Activated CD4-positive, alpha-beta T cell treated with anti-CD3 and anti-CD28 coated beads, Interleukin-2, Interleukin-4, amounts not matched to agents 100 ng/mL and 50 ng/mL, durations not matched to agents 16 hours and 8 hours (primary cell): ENCODE measurements at places on chromosomes 7 and 10.
A peak's percentile ranks its signal among the peaks of the same experiment; 100 is the strongest.

GRCh38 chr7:143382791-143383641 is 1.9 kb downstream of the ZYX start:
- no peak for DNase-seq

GRCh38 chr7:103504505-103505135 is 58.6 kb upstream of the SLC26A5 start:
- no peak for DNase-seq

- peak; percentile 74 for DNase-seq
Observed at GRCh38 chr10:8048281-8049008, 6.0 kb upstream of the GATA3 start.

GRCh38 chr10:6512182-6512581 is 67.9 kb downstream of the PRKCQ start:
- no peak for DNase-seq

- DNase-seq: no peak
Observed at GRCh38 chr10:37220866-37221265, 95.5 kb downstream of the ANKRD30A start.

DNA sequence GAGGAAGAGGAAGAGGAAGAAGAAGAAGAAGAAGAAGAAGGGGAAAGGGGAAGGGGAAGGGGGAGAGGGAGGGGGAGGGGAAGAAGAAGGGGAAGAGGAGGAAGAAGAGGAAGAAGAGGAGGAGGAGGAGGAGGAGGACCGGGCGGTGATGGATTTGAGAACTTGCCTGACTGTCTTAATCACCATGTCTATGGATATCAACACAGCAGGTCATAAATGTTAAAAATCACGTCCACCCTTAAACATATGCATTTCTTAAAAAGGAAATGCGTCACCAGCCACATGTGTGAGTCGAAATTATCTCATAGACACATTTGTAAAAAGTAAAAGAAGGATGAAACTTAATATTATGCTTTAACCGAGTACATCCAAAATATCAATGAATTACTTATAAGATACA is 42.1 kb upstream of the INSIG1 start:
- no peak for DNase-seq

DNA sequence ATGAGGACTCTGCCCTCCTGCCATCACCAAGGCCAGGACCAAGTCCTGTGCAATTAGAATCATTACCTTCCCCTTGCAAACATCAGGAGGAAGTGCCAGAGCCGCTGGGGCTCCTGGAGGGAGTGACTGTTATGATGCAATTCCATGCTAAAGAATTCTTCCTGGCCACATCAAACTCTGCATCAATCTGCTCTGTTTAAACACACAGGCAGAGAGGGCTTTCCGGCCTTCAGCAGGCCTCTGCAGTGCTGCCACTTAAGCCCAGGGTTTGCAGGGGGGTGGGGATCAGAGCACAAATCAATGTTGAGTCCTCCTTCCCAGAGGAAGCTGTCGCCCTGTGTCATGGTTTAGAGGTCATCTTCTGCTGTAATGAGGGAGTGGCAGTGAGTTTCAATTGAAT is 58.1 kb downstream of the CTBP2 start:
- no peak for DNase-seq

DNA sequence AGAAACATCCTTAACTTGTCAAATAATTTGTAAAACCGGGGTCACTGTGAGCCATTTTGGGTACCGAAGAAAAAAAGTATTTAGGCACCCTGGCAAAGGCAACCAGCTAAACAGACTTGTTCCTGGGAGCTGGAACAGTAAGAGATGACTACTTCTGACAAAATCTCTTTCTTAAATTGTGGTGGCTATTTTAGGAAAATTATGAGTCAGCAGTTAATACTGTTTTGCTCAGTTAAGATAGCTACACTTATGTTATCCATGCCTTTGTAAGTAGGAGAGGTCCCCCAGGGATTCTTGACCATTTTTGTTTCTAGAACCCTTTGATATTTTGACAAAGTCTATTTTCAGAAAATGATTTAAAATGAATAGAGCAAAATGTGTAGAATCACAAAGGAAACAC is 68.7 kb downstream of the TAX1BP1 start:
- DNase-seq: no peak

DNA sequence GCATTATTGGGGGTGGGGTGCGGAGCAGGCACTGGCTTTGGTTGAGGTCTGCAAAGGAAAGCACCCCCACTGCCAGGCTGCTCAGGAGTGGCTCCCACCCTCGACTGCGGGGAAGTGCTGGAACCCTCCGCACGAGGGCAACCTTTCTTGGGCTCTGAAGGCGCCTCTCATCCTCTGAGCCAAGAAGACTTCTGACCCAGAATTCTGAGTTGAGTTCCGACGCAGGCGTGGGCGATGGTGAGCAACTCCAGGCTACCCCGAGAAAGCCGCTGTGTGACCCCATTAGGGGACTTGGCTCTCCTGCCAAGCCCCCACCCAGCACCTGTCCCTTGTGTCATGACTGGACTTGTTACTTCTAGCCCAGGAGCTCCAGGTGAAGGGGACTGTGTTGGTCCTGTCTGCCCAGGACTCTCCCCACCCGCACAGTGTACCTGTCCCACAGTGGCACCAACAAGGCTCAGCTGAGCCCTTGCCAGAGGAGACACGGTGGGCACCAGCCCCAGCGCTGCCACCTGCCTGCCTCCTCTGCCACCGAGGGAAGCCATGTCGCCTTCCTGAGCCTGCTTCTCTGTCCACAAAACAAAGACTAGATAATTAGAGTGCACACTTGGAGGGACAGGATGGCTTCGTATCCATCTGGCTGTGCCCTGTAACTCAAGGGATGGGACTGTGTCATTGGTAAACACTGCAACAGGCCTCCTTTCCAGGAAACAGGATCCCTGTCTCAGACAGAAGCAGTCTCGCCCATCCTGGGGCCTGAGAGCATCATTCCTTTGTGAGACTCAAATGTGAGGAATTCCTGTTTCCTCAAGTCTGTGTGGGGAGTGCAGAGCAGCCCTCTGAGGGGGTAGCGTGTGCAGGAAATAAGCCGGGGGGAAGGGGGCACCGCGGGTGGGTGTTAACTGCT is 128.8 kb downstream of the LHPP start:
- DNase-seq: no peak

- DNase-seq: no peak
Observed at GRCh38 chr10:3893901-3894563, 109.0 kb upstream of the KLF6 start.

DNA sequence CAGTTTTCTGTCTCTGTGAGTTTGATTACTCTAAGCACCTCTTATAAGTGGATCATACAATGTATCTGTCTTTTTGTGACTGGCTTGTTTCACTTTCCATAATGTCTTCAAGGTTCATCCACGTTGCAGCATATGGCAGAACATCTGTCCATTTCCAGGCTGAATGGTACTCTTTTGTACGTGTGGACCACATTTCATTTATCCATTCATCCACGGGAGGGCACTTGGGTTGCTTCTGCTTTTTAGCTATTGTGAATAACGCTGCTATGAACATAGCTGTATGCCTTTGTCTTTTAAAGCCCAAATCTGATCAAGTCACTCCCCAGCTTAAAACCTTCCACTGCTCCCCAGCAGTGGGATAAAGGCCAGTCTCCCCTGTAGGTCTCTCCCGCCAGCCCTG is 31.5 kb downstream of the EGFR start:
- no peak for DNase-seq

GRCh38 chr10:80646366-80646765 is 108.7 kb downstream of the SH2D4B start:
- no peak for DNase-seq

DNA sequence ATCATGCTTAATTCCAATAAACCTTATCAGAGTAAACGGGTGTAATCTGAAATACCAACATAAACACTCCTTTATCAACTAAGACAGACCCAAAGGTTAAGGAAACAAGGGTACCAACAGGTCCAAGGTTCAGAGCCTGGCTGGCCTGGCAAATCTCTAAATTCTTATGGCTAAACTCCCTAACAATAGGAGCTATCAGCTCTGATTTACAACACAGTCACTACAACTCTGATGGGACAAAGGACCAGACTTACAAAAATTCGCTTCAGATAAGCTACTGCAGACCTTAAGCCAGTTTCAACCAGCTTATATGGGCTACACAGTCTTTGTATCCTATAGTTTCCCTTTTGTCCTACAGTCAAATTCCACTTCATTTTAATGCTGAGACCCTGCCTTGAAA is 381.9 kb downstream of the ZWINT start:
- no peak for DNase-seq

- DNase-seq: no peak
Observed at GRCh38 chr10:22807238-22807637, 92.9 kb upstream of the PIP4K2A start.

DNA sequence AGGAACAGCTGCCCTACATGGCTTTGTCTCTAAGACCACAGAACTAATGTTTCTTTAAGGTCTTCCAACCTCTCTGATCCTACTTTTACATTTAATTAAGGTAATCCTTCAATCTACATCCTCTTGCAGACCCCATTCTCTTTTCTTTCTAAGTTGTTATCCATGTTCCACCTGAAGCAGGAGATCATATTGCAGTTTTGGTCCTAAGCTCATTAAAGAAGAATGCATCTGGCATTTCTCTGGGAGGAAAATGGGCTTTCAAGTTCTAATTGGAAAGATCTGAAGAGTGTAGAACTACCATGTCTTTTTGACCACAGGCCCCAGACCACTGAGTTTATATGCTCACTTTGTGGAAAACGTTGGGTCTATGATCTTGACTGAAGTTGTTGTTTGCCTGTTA is 111.2 kb downstream of the SEM1 start:
- no peak for DNase-seq

- DNase-seq: no peak
Observed at GRCh38 chr10:108956149-108956548, 967.2 kb downstream of the XPNPEP1 start.

GRCh38 chr10:68348265-68348741 is 15.6 kb upstream of the PBLD start:
- peak; percentile 52 for DNase-seq

DNA sequence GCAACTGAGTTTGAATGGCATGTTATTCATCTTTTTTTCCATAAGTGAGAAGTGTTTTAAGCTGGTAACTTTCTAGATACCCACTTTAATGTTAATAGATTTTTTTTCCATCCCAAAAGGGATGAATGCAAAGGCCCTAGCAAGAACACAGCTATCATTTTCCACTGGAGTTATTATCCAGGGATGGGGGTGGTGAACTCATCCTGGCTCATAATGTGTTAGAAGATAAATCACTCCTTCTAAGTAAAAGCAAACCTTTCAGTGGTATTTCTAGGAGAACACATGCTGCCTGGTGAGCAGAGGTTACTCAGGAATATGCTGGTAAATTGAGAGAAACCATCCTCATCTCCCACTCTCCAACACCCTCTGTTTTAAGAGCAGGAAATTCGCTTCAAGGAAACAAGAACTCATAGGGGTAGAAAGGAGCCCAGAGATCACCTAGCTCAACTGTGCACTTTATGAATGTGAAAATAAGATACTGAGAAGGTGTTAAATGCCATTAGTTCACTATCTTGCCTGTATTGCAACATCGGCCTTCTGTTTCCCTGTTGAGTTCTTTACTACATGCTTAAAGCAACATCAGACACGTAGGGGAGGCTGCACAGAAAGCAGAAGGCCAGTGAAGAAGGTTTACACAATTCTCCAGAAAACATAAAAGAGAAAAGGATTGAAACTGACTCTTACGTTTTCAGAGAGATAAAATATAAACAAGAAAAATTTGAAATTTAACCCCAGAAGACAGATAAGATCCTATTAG is 264.0 kb upstream of the PRKCQ start:
- no peak for DNase-seq

- DNase-seq: no peak
Observed at GRCh38 chr7:80036107-80036506, 98.5 kb upstream of the GNAI1 start.

GRCh38 chr7:37173670-37174069 is 275.0 kb downstream of the ELMO1 start:
- peak; percentile 10 for DNase-seq

DNA sequence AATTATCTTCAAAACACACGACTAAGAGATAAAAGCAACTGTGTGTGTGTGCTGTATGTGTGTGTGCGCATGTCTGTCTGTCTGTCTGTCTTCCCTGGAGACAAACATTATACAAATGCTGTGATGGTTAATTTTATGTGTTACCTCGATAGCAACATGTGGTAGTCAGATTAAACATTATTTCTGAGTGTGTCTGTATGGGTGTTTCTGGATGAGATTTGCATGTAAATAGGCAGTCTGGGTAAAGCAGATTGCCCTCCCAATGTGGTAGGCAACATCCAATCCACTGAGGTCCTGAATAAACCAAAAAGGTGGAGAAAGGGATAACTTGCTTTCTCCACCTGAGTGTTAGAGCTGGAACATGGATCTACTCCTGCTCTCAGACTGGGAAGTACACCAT is 67.9 kb downstream of the SLC25A13 start:
- no peak for DNase-seq
